ENCODE measurements at places on chromosomes 12 and 14.

DNA sequence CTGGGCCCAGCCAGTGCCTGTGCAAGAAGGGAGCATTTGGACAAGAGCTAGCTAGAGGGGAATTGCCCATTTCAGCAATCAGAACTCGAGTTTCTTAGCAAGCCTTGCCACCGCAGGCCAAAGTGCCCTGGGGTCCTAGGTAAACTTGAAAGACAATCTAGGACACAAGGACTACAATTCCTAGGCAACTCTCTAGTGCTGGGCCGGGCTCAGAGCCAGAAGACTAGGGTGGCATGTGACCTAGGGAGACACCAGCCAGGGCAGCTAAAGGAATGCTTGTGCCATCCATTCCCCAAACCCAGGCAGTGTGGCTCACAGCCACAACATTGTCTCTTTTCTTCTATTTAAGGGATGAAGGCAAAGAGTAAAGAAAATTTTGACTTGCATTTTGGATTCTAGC, 205.0 kb downstream of the BMP4 start:
- no peak for DNase-seq

GRCh38 chr14:36944307-36945010, 227.9 kb downstream of the SLC25A21 start:
- DNase-seq = no peak

DNA sequence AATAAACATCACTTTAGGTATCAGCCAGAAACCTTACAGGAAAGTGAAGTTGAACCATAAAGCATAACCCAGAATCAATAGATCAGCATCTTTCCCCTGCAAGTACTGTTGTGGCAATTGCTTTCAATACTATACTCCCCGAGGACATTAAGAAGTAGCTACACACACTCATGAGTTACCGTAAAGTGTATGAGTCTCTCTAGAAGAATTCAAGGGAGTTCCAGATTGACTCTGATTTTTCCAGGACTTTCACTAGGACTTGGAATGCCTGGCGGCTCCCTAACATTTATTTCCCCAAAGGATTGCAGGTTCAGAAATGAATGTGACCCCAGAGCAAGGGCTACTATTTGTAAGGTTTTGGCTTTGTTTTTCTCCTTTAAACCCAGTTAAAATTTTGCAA, 465.4 kb upstream of the MDGA2 start:
- DNase-seq = no peak

DNA sequence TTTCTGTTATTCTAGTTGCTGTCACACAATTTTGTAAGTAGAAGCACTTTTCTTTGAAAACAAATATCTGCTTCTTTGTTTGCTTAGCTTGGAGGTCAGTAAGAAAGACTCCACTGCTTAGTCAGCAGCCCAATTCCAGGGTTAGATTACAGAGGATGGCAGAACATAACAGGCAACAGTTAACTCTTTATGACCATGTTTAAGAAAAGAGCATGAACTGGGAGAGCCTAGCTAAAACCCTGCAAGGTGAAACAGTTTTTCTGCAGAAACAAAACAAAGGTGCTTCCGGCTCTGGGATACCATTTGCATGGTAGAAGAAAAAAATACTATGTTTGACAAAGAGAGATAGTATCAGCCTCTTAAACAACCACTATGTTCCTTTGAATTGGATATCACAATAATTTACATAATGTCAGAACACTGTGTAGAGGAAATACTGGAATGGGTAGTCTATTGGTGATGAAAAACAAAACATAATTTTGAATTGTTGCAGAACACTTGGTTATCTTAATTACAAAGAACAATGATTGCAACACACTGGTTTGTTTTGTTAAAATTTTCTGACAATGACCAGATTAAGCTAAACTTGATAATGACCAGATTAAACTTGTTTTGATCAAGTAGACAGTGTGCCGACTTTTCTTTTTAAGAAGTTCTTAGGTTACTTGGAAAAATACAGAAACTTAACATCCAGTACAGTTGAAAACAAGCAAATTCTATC, 22.4 kb upstream of the PPM1H start:
- DNase-seq = no peak

- DNase-seq = no peak
Measured at GRCh38 chr14:102474934-102475333, 34.6 kb downstream of the ANKRD9 start.

- no peak for DNase-seq
Measured at GRCh38 chr14:54818201-54819133, 84.2 kb downstream of the GCH1 start.

Data from CD4-positive, alpha-beta T cell treated with Interferon alpha-2 for 1 hour (primary cell).